ENCODE measurements at places on chromosomes 5 and 9.

GRCh38 chr9:99012957-99013512 lies 69.3 kb downstream of the COL15A1 start:
- no peak for DNase-seq

DNA sequence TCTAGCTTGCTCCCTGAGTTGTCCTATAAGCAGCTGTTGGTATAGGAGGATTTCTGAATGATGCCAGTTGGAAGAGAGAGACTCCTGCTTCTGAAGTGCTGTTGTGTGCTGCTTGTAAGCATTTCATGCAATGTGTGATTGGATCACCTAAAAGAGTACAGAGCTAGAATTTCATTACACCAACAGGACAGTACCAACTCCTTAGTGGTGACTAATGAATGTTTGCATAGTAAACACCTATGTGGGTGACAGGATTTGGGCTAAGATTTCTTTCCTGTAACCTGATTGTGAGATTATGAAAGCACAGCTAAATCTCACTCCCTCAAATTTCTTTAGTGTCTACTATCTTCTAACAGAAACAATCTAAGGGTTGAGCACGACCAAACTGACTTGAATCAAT lies 67.0 kb downstream of the GCNT1 start:
- no peak for DNase-seq

DNA sequence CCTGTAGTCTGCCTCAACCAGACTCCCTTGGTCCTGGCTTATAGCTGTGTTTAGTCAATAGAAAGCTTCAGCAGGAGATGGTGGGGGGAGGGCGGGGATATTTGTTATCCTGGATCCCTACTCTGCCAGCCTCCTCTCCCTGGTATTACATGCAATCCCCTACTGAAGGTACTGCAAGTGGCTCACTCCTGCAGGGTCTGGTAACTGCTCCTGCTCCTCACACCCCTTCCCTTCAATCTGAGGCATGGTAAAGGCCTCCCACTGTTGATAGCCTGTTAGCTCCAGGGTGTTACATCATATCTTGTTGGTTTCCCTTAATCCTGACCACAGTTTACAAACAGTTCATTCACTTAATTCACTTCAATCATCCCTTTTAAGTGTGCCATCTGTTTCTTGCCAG lies 137.5 kb downstream of the AP3B1 start:
- DNase-seq: no peak

DNA sequence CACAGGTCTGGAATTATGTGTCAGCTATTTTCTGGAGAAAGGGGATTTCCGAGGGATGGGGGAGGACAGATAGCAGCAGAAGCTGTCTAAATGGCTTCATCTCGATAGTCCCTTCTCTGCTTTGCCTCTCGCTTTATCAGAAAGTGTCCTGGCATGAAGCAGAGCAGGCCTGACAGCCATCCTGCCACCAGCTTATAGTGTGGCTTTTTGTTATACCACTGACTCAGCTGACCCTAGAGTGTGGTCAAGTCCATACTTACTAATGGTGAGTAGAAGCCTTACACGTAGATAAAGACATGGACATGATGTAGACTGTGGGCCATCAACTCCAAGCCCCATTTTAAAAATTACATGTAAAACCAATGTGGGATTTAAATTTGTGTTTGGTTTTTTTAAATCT lies 50.0 kb downstream of the RCL1 start:
- no peak for DNase-seq

- no peak for DNase-seq
These were observed 129.2 kb upstream of the ADRA1B start for GRCh38 chr5:159786901-159787691.

DNA sequence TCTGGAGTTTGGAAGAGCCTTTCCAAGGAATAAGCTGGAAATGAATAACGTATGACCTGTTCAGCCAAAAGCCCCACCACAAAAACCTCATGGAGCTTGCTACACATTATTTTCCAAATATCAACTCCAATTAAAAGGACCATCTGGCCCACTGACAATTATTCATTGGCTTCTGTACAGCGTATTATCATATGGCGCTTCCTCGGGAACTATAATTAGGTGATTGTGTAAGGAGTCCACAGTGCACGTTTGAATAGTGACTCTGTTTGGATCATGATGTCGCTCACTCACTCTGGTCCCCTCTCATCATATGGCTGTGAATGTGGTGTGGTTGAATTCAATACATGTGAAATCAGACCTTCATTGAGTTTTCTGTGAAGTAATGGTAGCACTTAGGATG lies 52.1 kb downstream of the GDNF start:
- no peak for DNase-seq

- DNase-seq: no peak
These were observed 25.6 kb downstream of the MED27 start for GRCh38 chr9:132054024-132054423.

DNA sequence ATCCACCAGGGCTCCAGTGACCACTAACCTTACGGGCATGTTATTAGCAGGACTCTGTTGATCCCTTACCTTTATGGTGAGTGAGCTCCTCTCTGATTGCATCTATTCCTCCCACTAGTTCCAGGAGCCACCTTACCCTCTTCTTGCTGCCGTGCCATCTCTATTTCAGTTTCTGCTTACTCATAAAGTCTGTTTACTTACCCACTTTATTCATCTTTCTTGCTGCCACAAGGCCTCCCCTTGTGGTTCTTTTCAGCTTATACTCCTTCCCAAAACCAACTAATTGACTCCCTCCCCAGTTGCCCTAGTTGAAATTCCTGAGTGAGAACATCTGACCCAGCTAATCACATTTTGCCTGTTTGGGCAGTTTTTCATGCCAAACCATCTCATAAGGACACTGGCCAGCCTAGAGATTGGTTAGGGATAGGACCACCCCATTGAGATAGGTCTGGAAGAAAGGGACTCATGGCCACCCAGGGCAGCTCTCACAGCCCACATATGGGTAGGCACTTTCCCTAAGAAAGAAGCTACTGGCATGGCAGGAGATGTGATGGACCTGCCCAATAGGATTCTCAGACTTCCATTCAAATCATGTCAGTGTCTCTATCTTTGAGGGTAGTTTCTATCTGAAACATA lies 412.7 kb downstream of the EFNA5 start:
- no peak for DNase-seq

DNA sequence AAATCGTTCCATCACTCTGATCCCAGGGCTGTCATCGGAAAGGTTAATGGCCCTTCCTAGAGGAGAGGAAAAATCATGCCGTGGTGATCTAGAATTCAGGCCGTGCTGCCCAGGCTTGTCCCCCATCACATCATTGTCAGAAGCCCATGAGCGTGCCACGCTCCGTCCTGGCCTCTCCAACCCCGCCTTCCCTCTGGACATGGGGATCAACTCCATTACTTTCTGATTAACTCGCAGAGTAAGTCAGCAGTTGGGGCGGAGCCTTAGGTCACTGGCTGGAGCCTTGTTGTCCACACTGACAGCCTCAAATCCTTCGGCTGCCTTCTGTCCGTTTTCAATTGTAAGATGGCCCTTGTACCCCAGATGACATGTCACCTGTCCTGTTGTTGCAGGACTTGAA lies 75.0 kb downstream of the MVB12B start:
- no peak for DNase-seq

DNA sequence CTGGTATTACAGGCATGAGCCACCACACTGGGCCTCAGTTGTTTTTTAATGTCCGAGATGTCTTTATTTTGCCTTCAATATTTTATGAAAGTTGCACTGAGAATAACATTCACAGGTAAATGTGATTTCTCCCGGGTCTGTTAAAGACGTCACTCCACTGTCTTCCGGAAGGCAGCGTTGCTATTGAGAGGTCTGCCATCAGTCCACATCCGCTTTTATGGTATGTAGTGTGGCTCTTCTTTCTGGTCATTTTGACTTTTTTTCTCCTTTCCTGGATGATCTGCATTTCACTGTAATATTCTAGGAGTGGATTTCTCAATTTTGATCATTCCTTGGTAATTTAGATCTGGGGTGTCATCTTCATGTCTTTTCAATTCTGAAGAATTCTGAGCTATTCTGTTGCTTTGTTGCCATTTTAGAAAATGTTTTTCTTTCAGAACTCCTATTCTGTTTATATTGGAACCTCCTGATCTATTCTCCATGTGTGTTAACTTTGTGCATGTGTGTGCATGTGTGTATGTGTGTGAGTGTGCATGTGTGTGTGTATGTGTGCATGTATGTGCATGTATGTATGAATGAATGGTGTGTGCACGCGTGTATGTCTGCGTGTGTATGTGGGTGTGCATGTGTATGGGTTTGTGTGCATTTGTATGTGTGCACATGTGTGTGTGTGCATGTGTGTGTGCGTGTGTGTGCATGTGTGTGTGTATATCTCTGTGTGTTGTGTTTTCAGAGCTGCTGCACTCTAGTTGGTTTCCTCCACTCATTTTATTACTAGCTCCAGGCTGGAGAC lies 1.9 kb upstream of the LCN1 start:
- DNase-seq: no peak

DNA sequence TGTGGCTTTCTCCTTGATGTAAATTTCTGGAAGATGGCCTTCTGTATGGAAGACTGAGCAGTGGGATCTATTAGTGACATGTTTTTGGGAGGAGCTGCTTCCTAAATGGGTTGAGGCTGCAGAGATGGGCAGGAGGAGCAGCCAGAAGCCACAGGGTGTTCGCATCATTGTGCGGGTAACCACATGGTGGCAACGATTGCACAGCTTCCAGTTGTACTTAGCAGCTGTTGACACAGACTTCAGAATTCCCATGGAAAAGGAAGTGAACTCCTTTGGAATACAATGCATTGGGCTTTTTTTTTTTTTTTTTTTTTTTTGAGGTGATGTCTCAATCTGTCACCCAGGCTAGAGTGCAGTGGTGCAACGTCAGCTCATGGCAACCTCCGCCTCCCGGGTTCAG lies 297.3 kb downstream of the NR3C1 start:
- peak; percentile 84 for DNase-seq

GRCh38 chr9:135299651-135300345 lies 179.8 kb upstream of the PPP1R26 start:
- no peak for DNase-seq

DNA sequence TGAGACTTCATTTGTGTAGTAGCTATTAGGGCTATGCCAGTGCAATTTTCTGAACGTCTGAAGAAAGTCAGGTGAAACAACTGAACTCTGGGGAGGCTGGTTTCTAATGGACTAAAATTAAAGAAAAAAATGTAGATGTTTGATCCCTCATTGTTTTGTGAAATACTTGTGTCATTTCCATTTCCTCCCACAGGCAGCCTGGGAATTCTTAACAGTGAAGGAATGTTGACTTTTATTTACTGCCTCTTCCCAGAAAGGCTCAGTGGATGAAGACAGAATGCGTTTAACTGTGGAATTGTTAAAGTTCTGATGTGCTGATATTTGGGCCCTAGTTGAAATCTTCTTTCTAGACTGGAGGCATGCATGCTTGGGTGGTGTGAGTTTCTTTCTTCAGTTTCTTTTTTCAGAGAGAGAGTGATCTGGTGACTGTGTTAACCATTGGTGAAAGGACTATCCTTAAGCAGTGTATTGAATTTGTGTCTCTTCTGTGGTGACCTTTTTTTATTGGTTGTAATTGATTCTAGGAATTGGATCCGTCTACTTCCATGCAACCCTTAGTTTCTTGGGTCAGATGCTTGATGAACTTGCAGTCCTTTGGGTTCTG lies 15.5 kb downstream of the ACER2 start:
- no peak for DNase-seq

DNA sequence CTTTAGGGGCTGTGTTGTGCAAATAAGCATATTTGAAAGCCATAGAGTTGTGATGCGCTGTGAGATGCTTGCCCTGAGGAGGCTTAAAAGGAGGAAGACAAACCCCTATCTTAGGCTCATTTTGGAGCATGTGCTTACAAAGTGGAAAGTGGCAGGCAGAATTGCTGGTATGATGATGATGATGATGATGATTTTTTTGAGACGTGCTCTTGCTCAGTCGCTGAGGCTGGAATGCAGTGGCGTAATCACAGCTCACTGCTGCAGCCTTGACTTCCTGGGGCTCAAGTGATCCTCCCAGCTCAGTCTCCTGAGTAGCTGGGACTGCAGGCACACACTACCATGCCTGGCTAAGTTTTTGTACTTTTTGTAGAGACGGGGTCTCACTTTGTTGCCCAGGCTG lies 1.7 kb downstream of the CNOT8 start:
- peak; percentile 64 for DNase-seq

DNA sequence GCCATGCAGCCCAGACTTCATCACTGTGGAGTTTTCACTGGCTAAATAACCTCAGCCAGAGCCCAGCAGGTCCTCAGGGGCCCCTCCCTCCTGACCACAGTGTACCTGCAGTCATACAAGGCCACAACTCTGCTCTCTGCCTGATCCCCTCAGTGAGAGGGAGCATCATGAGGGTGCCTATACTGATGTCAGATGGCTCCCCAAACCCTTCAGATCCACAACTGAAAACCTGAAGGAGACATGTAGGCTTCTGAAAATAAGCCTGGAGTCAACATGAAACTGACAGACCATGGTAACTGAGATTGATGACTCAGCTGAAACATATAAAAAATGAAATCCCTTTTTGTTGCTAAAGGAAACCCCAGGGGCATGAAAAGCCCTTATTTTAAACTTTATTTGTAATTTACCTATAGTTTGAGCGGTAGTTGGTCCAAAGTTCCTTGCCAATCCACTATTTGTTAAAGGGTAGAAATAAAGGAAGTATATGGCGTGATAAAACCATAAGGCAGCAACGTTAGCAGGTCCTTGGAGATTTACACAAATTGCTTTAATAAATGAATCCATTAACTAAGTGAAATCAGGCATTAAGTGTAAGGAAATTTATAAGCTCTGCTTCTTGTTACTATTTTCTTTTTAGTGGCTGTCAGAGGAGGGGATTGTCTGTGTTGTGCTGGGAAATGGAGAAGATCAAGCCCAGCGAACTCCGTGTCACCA lies 68.3 kb downstream of the FGF1 start:
- no peak for DNase-seq

GRCh38 chr5:139094154-139095131 lies 103.7 kb downstream of the SIL1 start:
- no peak for DNase-seq

DNA sequence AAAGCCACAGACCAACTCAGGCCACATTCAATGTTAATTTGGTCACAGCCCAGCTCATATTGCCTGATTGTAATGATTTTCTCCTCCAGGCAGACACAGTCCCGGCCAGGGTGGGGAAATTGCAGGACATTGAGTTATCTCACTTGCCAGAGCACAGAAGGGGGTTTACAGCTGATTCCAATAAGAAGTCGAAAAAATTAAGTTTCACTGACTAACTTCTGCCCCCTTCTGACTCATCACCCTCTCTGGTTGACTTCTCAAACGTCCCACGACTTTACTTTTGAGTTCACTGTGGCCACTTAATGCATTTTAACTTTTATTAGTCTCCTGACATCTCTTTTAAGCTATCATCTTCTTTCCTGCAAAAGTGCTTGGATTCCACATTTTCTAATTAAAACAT lies 321.4 kb upstream of the WWC1 start:
- DNase-seq: no peak
